ENCODE measurements at places on chromosomes 2 and 18. TPM values are rescaled to one million over a fixed set of nuclear protein-coding genes. Genes with fewer than 3 reads are reported as not detected.
A peak's percentile ranks its signal among the peaks of the same experiment; 100 is the strongest.

DNA sequence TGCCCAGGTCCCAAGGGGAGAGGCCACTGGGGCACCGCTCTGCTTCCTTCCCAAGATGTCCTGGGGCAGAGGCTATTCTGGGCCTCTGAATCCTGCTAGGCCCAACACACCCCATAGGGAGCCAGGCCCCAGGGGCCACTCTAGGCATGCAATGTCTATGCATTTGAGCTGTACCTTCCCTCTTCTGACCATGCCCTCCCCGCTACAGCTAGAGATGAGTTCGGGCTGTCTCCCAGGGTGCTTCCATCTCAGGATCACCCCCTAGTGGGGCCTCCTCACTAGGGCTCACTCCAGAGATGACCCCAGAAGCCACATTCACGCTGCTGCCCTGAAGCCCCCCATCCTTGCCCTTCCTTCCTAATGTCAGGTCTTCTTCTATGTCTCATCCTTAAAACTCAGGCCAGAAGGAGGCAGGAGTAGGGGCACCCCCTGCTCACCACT, 54.4 kb downstream of the TNS1 start:
- no peaks in the 10 kb centered on the region for H3K27me3 ChIP-seq
- no peak for DNase-seq
- peaks cover 37% of the 10 kb centered on the region for H3K4me1 ChIP-seq
- no peaks in the 10 kb centered on the region for H3K36me3 ChIP-seq
- no peak overlapping the region for H3K27ac ChIP-seq
- no peak overlapping the region for H3K4me3 ChIP-seq

DNA sequence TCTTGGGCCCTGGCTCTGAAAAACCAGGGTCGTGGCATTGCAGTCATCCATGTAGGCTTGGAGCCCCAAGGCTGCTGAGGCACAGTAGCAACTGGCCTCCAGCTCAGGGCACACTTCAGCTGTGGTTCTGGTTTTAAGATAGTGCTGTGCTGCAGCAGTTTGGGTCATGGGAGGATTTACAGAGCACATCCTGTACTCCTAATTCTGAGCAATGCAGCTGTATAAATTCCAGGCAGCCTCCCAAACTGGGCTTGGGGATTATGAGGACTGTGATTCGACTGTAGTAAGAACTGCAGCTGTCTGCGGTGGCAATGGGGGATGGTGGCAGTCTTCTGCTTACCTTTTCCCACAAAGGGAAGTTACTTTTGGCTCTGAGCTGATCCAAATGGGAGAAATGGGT, 536.3 kb upstream of the GCFC2 start:
- H3K4me3 ChIP-seq = no peak overlapping the region
- H3K27me3 ChIP-seq = no peaks in the 10 kb centered on the region
- H3K27ac ChIP-seq = no peak overlapping the region
- H3K36me3 ChIP-seq = no peaks in the 10 kb centered on the region

- no peak overlapping the region for H3K27ac ChIP-seq
- no peak overlapping the region for H3K4me3 ChIP-seq
- H3K27me3 ChIP-seq = no peaks in the 10 kb centered on the region
These were observed 619.0 kb downstream of the SLC4A3 start for GRCh38 chr2:220246386-220246785.

DNA sequence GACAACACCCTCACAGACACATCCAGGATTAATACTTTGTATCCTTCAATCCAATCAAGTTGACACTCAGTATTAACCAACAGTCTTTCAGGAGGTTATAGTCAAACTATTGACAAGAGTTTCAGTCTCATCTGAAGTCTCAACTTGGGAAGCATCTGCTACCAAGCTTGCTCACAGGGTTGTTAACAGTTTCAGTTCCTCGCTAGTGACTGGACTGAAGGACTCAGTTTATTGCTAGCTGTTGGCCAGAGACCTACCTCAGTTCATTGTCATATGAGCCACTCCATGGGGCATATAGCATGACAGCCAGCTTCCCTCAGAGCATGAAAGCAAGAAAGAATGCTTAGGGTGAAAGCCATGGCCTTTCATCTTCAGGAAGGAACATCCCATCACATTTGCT, 228.6 kb downstream of the EPHA4 start:
- H3K27me3 ChIP-seq = no peaks in the 10 kb centered on the region
- DNase-seq = no peak
- H3K4me1 ChIP-seq = no peaks in the 10 kb centered on the region
- H3K4me3 ChIP-seq = no peak overlapping the region

DNA sequence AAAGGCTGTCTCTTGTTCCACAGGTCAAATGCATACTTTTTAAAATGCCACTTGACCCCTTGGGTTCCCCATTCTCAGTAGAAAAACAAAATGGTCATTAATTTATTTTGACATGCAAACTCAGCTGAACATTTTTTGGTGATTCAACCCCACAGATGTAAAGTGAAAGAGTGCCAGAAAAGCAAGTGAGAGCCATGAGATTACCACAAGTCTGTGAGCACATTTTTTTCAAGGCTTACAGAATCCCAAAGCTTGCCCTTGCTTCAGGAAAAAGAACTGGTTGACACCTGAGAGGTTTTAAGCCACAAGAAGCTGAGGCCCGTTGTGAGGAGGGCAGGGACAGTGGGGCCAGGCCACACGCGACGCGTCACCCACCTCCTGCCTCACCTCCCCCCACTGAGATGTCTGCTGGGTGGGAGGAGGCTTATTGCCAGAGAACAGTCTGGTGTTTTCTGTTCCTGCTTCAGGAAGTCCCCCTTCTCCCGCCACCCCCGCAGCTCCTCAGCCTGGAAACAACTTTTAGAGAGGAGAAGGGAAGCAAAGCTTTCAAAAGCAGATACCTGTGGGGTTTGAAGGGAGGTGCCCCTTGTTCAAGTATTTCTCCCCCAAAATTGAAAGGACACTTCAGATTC, 70.4 kb upstream of the CYP1B1 start:
- H3K4me1 ChIP-seq = peaks cover 12% of the 10 kb centered on the region
- H3K27me3 ChIP-seq = no peaks in the 10 kb centered on the region
- H3K4me3 ChIP-seq = no peak overlapping the region
- DNase-seq = no peak

DNA sequence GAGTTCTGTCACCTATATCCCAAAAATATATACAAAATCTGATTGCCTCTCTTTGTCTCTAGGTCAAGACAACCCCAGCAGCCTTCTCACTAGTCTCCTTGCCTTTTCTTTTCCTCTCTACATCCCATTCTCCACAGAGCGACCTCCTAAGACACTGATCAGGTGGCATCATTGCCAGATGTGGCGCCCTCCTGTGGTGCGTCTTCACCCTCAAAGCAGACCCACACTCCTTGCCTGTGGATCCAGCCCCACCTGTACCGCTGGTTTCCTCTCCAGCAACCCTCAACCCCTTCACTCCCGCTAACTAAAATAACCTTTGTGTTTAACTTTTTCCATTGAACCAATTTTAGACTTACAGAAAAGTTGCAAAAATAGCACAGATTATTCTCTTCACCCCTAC, 273.3 kb downstream of the GLI2 start:
- DNase-seq = no peak
- no peak overlapping the region for H3K27ac ChIP-seq
- H3K4me1 ChIP-seq = peaks cover 10% of the 10 kb centered on the region
- H3K27me3 ChIP-seq = no peaks in the 10 kb centered on the region
- peaks cover 4% of the 10 kb centered on the region for H3K36me3 ChIP-seq

DNA sequence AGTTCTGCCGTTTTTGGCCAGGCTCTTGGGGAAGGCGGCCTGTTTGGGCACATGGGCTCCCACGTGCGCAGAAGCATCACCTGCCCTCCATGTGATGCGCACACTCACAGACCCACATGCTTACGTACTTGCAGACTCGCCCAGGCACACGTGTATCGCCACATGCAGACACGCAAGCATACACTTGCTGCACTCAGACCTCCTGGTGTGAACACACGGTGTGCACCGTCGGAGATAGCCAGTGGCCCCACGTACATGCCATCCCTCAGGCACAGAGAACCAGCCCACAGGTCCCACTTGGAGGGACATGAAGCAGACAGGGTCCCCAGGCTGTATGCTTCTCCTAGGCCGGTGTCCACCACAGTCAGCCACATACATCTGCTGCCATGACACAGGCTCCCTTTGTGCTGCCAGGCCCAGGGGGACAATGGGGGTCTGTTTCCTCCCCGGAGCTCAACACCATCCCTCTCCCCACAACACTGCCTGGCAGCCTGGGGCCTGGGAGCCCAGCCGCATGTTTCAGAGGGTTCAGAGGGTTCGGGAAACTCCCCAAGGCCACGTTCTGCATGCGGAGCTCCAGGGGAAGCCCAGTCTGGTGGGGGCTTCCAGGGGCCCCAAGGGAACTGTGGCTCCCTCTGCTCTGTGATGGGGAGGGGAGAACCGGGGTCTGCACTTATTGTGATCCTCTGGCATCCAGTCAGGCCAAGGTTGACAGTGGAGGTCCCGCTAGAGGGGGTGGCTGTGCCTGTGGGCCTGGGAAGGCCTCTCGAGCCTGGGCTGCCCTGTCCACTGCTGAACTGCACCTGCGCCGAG, 208.1 kb upstream of the HAAO start:
- H3K4me3 ChIP-seq = peak overlapping the region; percentile 49
- no peaks in the 10 kb centered on the region for H3K27me3 ChIP-seq
- H3K4me1 ChIP-seq = peaks cover 34% of the 10 kb centered on the region

GRCh38 chr2:225616848-225617247, 217.3 kb downstream of the NYAP2 start:
- H3K36me3 ChIP-seq = no peaks in the 10 kb centered on the region
- H3K27ac ChIP-seq = no peak overlapping the region
- no peaks in the 10 kb centered on the region for H3K27me3 ChIP-seq
- H3K4me1 ChIP-seq = no peaks in the 10 kb centered on the region

DNA sequence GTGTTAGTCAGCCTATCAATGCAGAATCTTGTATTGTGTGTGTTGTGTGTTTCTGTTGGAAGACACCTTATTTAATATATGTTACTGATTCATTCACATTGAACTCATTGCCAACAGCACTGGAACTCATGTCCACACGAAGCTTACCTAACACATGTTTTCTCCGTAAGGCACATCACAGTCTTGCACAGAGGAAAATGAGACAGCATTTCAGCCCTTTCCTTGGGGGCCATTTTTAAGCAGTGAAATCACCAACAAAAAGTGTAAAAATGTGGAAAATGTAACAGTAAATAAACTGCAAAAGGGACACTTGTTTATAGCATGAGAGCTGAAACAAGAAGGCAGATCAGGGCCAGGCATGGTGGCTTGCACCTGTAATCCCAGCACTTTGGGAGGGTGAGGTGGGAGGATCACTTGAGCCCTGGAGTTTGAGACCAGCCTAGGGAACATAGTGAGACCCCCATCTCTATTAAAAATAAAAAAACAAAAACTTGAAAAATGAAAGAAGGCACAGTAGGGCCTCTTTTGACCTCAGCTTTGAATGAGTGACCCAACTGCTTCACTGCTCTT, 306.0 kb downstream of the MYCN start:
- DNase-seq = no peak
- H3K4me3 ChIP-seq = no peak overlapping the region
- peaks cover 70% of the 10 kb centered on the region for H3K4me1 ChIP-seq
- no peak overlapping the region for H3K27ac ChIP-seq
- H3K27me3 ChIP-seq = peaks cover 3% of the 10 kb centered on the region
- H3K36me3 ChIP-seq = no peaks in the 10 kb centered on the region

- no peak for DNase-seq
- no peak overlapping the region for H3K4me3 ChIP-seq
- no peak overlapping the region for H3K27ac ChIP-seq
- no peaks in the 10 kb centered on the region for H3K27me3 ChIP-seq
These were observed 706.0 kb upstream of the RAB6C start for GRCh38 chr2:129273266-129274037.

- no peak overlapping the region for H3K4me3 ChIP-seq
- no peaks in the 10 kb centered on the region for H3K27me3 ChIP-seq
- peak overlapping the region; percentile 35 for H3K27ac ChIP-seq
- H3K4me1 ChIP-seq = peaks cover 26% of the 10 kb centered on the region
- H3K36me3 ChIP-seq = peaks cover 2% of the 10 kb centered on the region
These were observed 39.7 kb downstream of the ADI1 start for GRCh38 chr2:3479430-3480320.

GRCh38 chr2:134052173-134052572, 201.7 kb upstream of the MGAT5 start:
- H3K27ac ChIP-seq = peak overlapping the region; percentile 64
- H3K27me3 ChIP-seq = peaks cover 6% of the 10 kb centered on the region
- H3K4me3 ChIP-seq = no peak overlapping the region
- no peak for DNase-seq
- H3K36me3 ChIP-seq = no peaks in the 10 kb centered on the region
- no peaks in the 10 kb centered on the region for H3K4me1 ChIP-seq

DNA sequence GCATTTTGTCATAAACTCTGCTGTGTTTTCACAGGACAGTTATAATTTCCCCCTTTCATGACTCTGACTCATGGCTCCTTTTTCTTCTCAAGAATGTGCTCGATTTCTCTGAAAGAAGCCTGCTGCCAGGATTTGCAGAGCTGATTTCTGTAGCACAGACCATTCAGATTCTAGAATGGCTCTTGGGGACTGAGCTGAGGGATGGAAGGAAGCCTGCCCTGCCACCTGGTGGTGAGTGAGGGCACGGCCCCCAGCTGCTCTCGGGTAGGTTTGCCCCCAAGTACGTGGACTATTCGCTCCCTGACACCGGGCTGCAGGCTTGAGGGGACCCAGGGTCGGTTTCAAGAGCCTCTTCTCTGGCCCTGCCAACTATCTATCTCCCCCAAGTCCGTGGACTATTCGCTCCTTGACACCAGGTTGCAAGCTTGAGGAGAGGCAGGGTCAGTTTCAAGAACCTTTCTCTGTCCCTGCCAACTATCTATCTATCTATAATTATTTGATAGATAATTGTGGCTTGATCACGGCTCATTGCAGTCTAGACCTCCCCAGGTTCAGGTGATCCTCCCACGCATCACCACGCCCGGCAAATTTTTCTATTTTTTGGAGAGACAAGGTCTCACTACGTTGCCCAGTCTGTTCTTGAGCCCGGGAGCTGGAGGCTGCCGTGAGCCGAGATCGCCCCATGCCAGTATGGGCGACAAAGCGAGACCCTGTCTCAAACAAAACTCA, 1.4 kb upstream of the SMYD5 start:
- no peak overlapping the region for H3K27ac ChIP-seq
- peak; percentile 73 for DNase-seq
- H3K36me3 ChIP-seq = no peaks in the 10 kb centered on the region

DNA sequence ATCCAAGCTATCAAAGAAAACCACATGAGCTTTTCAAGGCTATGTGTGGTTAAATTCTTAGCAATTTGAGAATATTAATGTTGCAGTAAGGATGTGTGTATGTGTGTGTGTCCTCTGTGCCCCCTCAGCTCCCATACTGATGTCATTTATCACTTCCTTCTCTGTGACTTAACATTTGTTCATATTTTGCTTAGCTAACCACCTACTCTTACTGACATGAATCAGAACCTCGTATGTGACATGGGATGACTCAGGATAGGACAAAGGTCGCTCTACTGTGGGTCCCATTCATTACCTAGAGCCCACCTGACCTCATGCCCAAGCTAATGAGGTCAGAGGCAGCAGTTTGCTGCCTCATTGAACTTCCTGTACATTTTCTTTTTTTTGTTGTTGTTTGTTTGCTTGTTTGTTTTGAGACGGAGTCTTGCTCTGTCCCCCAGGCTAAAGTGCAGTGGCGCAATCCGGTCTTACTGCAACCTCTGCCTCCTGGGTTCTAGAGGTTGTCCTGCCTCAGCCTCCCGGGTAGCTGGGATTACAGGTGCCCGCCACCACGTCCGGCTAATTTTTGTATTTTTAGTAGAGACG, 36.3 kb downstream of the MOGAT1 start:
- H3K4me3 ChIP-seq = no peak overlapping the region
- H3K4me1 ChIP-seq = peaks cover 29% of the 10 kb centered on the region
- H3K27ac ChIP-seq = no peak overlapping the region
- H3K36me3 ChIP-seq = no peaks in the 10 kb centered on the region

The STPG4 gene
- total RNA-seq = 0.26 TPM

The IMPA2 gene
- 51.3 TPM for total RNA-seq

The ZNF236 gene
- total RNA-seq = 20.4 TPM

The SCN7A gene
- total RNA-seq = 0.39 TPM

The MROH2A gene
- total RNA-seq = not detected

The PPM1B gene
- total RNA-seq = 37.4 TPM

The SERPINB10 gene
- total RNA-seq = not detected

The CUL3 gene
- 99.4 TPM for total RNA-seq

The KCNIP3 gene
- total RNA-seq = 2.9 TPM
